NCI-H1105 (cell line): ENCODE measurements at places on chromosomes 2 and 18.

- DNase-seq: no peak
These were observed 207.6 kb downstream of the MGAT5 start for GRCh38 chr2:134461511-134461910.

DNA sequence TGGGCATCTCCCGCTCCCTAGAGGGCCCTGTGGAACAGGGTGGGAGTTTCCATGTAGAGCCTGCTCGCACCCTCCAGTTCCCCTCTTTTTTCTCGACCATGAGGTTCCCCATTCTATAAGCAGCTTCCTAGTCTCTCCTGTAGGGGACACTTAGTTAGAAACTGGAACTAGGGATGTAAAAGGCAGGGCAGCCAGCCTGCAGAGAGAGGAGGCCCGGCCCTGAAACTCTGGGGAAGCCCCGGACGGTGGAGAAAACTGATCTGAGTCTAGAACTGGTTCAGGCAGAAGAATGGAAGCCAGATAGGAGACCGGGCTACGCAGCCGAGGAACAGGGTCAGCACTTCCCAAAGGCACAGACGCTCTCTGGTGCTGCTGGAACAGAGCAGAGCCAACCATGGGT is 51.6 kb upstream of the ATG16L1 start:
- no peak for DNase-seq

DNA sequence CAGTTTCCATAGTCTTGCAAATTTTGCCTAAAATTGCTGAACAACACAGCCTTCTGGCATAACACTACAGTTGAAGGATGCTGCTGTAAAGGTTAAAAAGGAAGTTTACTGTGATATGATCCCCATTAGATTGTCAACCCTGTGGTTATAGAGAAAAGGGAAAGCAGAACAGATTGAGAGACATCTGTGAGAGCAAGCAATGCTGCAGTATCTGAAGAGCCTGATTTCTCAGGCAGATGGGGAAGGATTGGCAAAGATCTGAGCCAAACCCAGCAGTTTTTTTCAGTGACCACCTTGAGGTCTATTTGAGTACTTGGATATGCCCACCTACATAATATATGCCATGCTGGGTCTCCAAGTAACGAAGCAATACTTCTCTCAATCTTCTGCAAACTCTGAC is 8.5 kb upstream of the ST8SIA3 start:
- DNase-seq: no peak

DNA sequence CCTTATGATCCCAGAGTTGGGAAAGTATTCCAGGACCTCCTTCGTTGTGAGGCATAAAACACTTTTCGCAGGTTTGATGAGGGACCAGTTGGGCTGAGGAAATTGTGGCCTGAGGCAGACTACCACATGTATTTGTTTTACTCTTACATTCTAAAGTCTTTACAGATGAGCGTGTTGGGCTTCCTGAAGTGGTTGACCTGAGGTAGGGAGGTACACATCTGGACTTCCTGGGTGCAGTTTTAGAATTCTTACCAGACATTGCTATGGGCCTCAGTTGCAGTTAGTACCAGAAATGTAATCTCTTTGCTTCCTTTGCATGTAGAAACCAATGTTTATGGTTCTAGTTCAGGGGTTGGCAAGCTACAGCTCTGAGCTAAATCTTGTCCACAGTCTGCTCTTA is 48.7 kb downstream of the COA5 start:
- no peak for DNase-seq

DNA sequence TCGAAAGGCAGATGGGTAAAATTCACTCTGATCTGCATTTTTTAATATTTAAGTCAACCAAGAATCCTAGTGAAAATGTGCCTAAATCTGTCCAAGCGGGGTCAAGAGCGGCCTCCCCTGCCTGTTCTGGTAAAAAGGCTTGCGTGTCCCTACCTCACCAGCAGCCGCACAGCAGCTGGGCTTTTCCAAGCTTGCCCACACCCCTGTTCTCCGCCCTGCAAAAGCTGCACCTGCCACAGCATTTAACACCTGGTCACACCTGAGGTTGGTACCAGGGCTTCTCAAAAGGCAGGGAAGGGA is 25.8 kb upstream of the TMEM182 start:
- no peak for DNase-seq

DNA sequence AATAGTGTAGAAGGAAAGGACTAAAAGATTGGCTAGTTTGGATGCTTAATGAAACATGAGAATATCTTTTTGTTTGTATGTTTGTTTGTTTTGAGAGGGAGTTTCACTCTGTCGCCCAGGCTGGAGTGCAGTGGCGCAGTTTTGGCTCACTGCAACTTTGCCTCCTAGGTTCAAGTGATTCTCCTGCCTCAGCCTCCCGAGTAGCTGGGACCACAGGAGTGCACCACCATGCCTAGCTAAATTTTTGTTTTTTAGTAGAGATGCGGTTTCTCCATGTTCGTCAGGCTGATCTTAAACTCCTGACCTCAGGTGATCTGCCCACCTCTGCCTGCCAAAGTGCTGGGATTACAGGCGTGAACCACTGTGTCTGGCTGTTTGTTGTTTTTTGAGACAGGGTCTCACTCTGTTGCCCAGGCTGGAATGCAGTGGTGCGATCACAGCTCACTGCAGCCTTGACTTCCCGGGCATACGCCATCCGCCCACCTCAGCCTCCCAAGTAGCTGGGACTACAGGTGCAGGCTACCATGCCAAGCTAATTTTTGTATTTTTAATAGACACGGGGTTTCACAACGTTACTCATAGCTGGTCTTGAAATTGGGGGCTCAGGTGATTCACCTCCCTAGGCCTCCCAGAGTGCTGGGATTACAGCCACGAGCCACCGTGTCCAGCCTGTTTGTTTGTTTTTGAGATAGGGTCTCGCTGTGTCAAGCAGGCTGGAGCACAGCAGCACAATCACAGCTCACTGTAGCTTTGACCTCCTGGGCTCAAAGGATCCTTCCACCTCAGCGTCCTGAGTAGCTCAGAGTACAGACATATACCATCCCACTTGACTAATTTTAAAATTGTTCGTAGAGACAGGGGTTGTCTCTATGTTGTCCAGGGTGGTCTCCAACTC is 209.2 kb downstream of the MYCN start:
- no peak for DNase-seq

DNA sequence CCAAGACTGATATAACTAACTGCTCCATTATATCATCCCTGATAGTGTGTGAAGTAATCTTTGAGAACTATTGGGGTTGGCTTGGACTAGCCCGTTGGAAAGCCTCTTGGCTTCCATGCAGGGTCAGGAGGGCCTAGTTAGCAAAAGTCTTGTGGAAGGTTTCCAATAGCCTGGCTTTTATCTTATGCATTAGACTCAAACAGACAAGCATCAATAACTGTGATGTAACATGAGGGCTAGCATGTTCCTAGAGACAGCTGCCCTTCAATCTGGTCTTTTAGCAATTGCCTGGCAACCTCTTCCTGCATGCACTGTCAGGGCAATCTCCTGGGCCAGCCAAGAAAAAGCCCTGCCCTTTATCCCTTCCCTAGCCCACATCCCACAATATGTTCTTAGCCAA is 18.2 kb downstream of the SLC8A1 start:
- no peak for DNase-seq

DNA sequence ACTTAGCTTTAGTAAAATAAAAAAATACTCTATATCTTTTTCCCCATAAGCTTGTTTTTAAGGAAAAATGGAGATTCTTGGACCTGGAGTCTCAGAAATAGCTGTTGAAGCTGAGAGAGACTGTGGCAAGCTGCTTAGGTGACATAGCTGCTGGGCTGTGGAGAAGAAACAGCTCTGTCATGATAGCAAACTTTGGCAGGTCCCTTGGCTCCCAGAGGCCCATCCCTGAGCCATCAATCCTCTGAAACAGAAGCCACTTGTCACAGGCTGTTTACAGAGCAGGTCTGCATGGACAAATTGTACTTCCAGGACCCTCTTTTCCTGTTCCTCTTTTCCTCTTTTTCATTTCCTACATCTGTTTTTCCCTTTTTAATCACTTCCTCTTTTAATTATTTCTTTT is 1370.1 kb upstream of the CRIM1 start:
- DNase-seq: no peak

DNA sequence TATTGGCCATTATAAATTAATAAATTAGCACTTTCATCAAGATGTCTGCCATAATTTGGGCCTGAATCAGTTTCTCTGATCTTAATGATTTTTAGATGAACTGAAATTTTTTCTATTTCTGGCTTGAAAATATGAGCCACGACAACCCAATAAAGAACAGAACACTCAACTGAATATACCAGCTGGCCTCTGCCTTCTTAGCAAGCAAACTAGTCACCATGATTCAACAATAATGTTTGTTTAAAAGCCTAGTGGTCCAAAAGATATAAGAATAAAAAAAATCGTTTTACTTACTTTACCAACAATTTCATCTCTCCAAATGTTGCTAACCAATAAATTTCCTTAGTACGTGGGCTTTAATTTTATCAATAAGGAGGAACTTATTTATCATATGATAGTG is 66.7 kb upstream of the TTN start:
- DNase-seq: no peak

- no peak for DNase-seq
These were observed 151.3 kb upstream of the PELI1 start for GRCh38 chr2:64295326-64296139.

- no peak for DNase-seq
These were observed 64.9 kb downstream of the EML4 start for GRCh38 chr2:42233976-42234441.

- DNase-seq: no peak
These were observed 64.2 kb upstream of the THOC1 start for GRCh38 chr18:332007-332406.

DNA sequence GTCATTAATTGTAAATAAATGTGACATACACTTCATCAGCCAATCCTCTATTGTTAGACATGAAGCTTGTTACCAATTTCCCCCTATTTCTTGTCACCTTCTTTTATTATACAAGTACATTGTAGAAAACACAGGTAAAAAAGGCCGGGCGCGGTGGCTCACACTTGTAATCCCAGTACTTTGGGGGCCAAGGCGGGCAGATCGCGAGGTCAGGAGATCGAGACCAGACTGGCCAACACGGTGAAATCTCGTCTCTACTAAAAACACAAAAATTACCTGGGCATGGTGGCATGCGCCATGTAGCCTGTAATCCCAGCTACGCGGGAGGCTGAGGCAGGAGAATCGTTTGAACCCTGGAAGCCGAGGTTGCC is 42.7 kb upstream of the UBE2F start:
- DNase-seq: no peak

DNA sequence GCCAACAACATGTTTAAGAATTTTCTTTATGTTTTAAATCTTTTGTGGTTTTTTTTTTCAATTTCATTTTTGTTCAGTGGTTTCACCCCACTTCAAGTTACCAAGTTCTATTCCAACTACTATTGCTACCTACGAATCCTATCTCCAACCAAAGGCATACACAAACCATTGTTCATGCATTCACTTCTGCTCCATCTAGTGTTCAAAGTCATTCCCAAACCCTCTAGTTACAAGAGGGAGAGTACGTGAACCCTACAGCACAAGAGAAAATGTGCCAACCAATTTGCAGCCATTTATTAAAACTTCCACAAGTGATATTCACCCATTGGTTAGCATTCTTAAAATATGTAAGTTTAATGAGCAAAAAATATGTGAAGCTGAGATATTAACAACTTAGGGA is 295.1 kb upstream of the KYNU start:
- no peak for DNase-seq

GRCh38 chr2:240919786-240920782 is 13.9 kb downstream of the CROCC2 start:
- no peak for DNase-seq

GRCh38 chr18:76443519-76444445 is 51.3 kb downstream of the ZNF516 start:
- DNase-seq: no peak

GRCh38 chr2:152431370-152432098 is 96.6 kb downstream of the FMNL2 start:
- no peak for DNase-seq

DNA sequence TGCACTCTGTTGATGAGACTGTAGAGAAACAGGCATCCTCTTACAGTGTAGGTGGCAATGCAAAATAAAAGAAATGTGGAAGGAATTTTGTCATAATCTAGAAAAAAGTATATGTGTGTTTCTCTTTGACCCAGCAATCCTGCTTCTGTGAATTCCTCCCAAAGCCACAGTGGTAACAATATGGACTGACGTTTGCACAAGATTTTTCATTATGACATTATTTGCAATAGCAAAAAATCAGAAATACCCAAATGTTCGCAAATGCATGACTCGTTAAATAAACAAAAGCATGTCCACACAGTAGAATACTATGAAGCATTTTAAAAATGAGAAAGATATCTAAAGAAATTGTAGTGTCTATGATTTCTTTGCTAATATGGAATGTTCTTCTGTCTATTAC is 255.2 kb upstream of the NRP2 start:
- no peak for DNase-seq

DNA sequence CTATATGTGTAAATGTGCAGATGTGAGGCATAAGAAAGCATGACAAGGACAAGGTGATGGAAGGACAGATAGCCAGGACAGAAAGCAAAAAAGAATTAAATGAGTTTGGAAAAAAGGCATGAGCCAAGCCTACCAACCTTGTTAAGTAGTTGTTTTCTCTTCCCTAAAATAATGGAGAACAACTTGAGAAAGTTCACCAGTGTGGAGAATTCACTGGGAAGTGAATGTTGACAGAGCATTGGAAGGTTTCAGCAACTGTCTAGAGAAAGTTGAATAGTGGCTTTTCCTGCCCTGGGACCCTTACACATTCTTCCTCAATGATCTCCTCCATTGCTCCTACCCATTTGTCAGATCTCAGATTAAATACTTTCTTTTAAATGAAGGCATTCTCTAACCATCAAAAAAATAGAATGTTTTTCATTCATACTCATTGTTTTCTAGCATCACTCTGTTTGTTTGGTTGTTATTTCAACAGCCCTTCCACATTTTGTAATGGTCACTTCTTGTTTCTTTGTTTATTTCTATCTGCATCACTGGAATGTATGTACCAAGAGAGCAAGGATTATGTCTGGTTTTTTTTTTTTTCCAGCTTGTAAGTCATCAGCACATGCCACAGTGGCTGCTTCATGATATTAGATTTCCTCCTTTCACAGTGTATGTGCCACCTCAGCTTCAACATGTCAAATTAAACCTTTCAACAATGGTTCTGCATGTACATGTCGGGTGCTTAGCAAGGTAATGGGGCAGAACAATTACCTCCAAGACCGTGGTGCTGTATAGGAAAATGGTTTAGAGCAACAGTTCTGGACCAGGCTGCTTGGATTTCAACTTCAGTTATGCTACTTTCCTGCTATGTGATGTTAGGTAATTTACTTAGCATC is 586.0 kb upstream of the VRK2 start:
- DNase-seq: no peak

DNA sequence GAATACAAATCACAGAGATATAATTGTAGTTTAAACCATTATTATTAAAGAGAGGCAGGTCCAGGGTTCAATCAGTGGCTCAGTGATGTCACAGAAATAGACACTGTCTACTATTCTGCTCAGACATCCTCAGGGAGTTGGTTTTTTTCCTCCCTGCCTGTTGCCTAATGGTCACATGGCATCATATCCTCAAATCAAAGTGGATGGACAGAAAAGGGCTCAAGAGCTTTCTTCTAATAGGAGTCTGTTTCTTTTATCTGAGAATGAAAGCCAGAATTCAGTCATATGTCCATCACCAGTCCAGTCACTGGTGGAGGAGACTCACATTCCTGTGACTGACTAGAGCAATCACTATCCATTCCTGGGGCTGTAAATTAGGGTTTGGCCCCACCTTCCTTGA is 27.9 kb upstream of the EPC2 start:
- no peak for DNase-seq
